ENCODE measurements at places on chromosomes 3 and 15.

DNA sequence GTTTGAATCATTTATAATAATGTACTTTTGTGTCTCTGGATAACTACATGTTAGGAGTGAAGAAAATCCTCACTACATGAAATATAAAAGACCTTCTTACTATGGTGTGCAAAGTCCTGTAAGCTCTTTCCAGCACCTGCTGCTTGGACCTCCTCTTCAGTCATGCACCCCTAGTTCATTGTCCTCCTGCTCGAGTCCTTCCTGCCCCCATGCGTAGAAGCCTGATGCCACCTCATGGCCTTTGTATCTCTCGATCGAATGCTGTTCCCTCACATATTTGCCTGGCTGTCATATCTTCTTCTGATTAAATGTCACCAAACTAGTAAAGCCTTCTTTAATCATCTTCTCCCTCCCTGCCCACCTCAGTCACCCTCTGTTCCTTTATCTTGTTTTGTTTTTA lies 49.9 kb upstream of the SUCLG2 start:
- no peak for DNase-seq

DNA sequence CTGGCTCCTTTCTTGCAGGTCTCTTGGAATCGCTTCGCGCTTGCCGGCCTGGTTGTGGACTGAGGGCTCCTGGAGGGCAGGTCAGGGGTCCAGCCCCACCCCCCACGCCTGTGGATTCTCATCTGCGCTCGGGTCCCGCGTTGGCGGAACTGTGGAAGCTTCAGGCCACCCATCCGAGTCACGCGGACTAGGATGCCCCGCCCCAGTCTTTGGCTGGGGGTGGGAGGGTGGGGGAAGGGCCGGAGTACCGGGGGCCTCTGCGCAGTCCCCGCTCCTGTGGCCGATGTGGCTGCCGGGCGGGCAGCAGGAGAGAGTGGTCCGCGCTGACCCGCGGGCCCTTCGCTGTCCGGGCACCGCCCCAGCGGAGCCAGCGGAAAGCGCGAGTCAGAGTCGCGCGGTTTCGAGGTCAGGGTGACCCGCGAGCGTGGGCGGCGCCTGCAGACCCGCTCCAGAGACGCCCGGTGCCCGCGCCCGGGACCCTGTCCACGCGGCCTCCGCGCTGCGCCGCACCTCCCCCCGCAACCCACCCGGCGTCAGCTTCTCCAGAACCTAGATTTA lies 114.2 kb downstream of the KLF13 start:
- no peak for DNase-seq

DNA sequence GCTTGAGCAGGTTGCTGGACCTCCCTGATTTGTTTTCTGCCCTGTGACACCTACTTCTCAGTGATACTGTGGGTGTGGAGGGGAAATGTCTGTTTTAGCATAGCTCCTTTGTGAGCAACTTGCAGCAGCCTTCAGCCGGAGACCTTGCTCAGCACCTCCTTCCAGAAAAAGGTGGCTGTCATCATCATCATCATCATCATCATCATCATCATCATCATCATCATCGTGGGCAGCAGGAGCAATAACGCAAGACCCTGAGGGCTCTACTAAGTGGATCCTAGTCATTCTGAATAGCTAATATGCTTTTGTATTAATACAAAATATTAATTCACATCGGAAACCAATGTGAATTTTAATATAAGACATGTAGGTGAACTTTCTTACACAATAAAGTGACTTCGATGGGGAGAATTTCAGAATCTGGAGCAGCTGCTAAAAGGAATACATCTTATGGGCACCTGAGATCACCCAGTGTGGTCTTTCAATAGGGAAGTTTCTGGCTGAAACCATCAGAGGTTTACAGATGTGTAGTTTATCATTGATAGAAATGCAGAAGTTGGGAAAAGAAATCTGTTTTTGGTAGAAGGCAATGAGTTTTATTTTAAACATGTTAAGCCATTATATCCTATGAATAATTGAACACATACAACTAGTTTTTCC lies 8.6 kb downstream of the GABRR3 start:
- no peak for DNase-seq

- DNase-seq = no peak
Observed at GRCh38 chr3:24401090-24401810, 93.4 kb downstream of the THRB start.

- DNase-seq = peak; percentile 17
Observed at GRCh38 chr15:89177633-89178306, 43.6 kb downstream of the RLBP1 start.

GRCh38 chr3:143601723-143602484 lies 246.4 kb downstream of the SLC9A9 start:
- no peak for DNase-seq

DNA sequence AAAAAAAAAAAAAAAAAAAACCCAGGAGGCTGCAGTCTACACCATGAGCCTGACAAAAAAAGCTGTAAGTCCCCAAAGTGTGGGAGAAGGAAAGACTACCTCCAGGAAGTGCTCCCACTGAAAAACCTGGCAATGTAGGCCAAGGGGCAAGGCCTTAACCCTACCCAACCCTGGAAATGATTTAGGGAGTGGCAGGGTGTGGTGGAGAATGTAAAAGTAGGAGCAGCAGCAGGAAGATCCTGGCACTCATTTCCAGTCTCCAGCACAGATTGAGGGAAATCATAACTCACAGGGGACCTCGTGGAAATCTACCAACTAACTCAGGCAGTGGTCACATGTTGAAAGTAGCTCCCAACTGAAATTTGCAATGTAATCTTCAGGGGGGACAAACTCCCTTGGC lies 839.5 kb downstream of the EPHA3 start:
- no peak for DNase-seq

DNA sequence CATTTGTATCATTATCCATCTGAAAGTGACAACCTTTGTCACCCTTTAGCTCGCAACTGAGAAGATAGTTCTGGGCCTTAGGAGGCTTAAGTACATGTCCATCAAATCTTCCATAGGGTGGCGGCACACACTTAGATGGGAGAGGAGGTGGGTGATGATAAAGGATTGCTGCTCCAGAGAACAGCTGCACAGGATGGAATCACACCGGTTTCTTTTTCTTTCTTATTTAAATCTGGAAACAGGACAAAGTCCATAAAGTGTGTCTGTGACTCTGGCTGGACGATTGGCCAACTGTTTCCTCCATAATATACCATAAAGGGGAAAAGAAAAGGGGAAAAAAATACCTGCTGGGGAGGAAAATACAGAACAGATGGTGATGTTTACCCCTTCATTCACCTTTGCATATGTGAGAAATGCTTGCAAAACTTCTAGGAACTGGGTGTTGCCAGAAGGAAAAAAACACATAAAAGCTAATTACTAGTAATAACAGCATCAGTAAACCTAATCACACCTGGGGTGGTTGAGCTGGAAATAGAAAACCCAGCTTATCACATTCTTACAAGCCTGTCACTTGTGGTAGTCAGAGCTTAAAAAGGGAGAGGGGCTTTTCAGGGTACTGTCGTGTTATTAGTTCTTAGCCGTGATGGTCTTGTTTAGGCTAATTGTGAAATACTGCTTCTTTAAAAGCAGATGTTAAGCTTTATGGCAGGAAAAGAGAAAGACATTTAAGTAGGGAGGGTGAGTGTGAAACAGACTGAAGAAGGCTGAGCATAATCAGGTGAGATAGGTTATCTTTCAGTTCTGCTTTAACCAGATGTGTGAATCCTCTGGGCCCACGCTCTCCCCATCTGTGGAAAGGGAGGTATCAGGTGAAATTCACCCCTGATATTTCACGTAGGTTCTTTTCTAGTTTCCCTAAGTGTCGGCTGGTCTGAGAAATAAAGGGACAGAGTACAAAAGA lies 16.7 kb downstream of the C2CD4A start:
- no peak for DNase-seq

- DNase-seq = no peak
Observed at GRCh38 chr3:42036483-42036823, 54.7 kb upstream of the TRAK1 start.

- no peak for DNase-seq
Observed at GRCh38 chr3:106339551-106339950, 470.7 kb upstream of the CBLB start.

GRCh38 chr3:80308637-80309036 lies 540.8 kb upstream of the ROBO1 start:
- DNase-seq = no peak

GRCh38 chr3:61625429-61625828 lies 64.1 kb downstream of the PTPRG start:
- DNase-seq = no peak

- DNase-seq = peak; percentile 41
Observed at GRCh38 chr15:71752604-71753289, 57.6 kb upstream of the NR2E3 start.

DNA sequence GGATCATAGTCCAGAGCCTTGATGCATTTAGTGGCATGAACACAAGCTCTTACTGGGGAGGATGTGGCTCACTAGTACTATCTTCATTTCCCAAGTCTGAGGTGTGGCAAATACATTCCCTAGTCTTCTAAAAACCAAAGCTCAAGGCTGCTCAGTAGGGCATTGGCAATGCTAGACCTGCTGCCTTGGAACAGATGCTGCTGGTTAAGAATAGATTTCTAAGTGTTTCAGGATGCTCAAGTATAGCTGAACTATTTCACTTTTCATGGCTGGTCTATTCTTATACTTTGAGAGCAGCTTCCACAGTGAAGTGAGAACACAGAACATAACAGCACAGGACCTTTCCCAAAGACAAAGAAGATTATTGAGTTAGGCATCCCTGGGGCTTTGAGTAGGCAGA lies 178.8 kb downstream of the CHST2 start:
- no peak for DNase-seq

GRCh38 chr3:183313351-183313750 lies 60.3 kb downstream of the B3GNT5 start:
- no peak for DNase-seq

GRCh38 chr3:49780080-49780974 lies 6.0 kb downstream of the IP6K1 start:
- DNase-seq = no peak

DNA sequence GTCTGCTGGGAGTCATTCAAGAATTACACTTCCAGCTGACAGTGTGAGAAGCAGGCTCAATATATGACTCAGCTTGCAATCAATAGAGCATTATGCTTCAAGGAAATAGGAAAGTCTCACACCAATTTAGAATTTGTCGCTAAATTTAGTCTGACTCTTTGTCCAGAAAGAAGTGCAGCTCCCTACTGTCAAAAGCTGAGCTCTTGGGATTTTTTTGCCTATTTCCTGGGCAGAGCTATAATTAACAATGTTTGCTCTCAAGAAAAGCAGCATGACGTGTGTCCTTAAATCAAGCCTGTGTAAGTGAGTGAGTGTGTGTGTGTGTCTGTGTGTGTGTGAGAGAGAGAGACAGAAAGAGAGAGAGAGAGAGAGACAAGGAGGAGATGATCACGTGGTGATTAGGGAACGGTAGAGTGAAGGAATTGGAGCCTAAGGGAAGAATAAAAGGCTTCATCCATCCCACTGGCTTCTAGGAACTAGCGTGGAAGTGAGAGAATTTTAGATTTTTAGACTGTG lies 16.4 kb upstream of the SLC35G2 start:
- no peak for DNase-seq

- DNase-seq = no peak
Observed at GRCh38 chr3:61117045-61117898, 134.0 kb downstream of the FHIT start.

GRCh38 chr15:39363761-39364586 lies 216.9 kb upstream of the THBS1 start:
- DNase-seq = no peak

- DNase-seq = no peak
Observed at GRCh38 chr3:39419742-39420315, 13.3 kb downstream of the RPSA start.

GRCh38 chr3:194675081-194675640 lies 3.2 kb upstream of the LSG1 start:
- DNase-seq = no peak

DNA sequence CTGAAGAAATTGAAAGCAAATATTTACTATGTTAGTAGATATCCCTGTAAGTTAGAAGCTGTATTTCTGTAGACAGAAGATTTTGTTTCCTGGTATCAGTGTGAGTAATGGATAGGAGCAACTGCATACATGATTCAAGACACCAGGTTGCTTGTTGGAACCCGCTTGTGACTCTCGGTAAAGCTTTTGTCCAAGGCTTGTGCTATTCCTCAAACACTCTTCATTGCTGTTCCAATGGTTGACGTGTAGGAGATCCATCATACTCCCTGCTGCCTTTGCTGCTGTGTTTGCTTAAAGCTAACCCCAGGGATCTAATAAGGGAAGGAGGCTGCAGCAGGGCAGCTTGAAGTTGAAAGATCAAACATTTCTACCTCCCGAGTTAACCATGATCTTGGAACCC lies 160.1 kb downstream of the RSRC1 start:
- DNase-seq = no peak

GRCh38 chr15:99477791-99478471 lies 87.9 kb upstream of the MEF2A start:
- DNase-seq = no peak

DNA sequence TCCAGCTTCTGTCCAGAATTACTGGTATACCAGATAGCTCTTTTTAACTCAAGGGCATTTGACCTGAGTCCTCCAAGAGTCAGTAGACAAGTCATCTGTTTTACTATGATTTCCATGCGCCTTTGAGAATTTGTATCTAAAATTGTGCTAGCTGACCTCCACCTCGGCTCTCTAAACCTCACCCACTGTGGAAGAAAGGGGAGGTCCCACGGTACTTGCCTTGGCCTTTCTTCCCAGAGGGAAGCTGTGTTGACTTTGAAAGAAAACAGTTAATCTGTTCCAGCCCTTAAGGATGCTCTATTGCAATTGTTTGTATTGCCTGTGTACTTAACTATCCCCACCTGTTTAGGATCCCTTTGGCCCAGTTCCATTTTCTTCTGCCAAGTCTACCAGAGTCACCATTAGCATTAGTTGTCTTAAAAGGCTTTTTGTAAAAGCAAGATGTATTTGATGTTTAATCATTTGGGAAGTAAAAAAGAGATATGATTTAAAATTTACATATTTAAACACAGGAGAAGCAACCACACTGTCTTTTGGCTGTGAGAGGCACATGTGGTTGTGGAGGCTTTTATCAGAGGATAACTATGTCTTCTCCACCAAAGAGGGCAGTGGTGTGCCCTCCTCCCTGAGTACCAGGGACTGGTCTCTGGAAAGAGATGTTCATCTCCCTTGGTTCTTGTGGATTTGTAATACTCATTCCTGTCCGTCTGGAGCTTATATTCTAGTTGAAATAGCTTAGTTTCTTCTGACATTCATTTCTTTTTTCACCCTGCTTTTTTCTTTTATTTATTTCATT lies 88.8 kb downstream of the CRTC3 start:
- no peak for DNase-seq

DNA sequence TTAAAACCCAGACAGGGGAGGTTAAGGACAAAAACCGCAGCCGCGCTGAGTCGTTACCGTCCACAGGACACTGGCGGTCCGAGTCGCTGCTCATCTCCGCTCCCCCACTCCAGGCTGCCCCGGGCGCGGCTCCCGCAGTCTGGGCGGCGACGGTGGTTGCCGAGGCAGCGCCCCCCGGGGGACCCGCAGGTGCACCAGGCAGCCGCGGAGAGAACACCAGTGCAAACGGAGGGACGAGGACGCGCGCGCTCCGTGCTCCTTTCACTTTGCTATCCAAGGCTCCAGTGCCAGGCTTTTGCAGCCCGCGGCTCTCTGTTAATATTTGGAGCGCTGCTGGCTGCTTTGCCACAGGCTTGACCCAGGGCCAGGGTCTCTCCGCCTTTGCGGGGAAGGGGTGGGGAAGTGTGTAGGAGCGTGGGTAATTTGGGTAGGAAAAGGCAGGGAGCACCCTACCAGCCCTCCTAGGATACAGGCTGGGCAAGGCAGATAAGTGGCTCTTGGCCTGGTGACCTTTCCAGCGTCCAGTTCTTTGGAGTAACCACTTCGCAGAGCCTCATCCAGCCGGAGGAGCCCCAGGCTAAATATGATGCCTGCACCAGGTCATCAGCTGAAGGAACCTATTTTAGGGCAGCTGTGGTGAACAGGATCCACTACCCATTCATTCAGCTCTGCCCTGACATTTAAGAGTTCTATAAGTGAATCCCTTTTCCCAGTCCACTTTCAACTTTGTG lies at the start of gene GADL1:
Gene GADL1 (minus strand): TSS at position 141 of the 731 bp plus-strand sequence. CDS start 47 bp downstream, at position 94.
- DNase-seq = no peak

All from NCI-H1694 (cell line).